ENCODE measurements at places on chromosomes 12 and 14.

GRCh38 chr12:78392918-78393317, 471.7 kb upstream of the SYT1 start:
- peak; percentile 65 for DNase-seq

DNA sequence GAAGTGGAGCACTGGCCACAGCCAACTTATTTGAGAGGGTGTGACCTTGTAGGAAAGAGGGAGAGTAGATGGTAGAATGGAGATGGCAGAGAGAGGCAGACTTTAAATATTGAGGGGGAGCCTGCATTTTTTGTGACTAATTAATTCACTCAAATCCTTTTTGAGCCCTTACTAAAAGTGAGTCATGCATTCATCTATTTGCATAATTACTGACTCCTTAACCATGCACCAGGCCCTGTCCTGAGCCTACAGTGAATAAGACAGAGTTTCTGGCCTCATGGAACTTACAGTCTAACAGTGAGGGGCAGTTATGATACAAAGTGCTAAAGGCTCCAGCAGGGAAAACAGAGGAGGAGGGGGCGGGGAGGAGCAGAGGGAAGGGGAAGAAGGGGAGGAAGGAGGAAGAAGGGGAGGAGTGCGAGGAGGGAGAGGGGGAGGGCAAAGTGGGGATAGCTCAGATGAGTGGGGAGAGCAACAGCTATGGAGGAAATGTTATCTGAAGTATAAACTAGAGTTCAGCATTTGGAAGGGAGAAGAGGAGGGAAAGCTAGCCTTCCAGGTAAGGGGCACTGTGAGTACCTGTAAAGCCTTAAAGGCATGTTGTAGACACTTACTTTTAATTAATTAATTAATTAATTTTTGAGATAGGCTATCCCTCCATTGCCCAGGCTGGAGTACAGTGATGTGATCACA, 7.5 kb upstream of the CTDSP2 start:
- DNase-seq = peak; percentile 54

DNA sequence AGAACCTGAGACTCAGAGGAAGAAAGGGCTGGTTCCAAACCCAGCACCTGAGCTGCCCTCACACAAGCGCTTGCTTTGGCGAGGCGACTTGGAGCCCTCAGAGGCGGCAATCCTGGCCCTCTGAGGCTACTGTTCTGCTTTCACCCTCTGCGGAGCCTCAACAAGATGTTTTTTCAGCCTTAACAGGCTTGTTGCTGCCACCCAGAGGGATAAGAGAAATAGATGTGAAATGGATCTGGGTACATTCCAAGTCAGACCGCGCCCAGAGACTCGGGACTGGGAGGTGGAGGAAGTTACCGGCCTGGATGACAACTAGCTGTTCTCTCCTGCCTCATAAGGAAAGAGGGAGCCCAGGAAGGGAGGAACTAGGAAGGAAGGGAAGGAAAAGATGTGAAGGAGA, 89.6 kb downstream of the TTC7B start:
- no peak for DNase-seq

GRCh38 chr12:89384050-89384758, 31.9 kb upstream of the DUSP6 start:
- peak; percentile 93 for DNase-seq

DNA sequence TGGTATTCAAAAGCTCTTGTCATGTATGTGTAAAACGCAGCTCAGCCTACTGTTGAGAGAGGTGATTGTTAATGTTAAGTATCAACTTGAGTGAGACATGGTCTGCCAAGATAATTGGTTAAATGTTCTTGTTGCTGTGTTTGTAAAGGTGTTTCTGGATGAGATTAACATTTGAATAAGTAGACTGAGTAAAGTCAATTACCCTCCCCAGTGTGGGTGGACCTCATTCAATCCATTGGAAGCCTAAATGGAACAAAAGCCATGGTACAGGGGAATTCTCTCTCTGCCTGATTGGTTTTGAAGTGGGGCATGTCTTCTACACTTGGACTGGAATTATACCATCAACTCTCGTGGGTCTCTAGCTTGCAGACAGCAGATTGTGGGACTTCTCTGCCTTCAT, 63.8 kb upstream of the RERGL start:
- DNase-seq = no peak

DNA sequence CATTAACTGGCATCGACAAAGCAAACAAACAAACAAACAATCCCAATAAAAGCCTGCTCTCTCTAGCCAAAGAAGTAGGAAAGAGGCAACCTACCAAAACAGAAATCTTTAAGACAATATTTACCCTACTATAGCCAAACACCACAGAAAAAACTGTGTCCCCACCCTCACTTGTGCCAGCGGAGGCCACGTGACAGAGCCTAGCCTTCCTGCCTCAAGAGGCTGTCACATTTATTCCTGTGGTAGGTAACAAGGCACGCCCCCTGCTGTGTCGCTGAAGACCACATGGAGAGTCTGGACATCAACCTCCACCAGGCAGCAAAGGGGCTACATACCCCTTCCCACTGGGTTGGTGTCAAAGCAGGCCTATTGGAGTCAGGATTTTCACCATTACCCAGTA, 148.1 kb downstream of the LMNTD1 start:
- no peak for DNase-seq

DNA sequence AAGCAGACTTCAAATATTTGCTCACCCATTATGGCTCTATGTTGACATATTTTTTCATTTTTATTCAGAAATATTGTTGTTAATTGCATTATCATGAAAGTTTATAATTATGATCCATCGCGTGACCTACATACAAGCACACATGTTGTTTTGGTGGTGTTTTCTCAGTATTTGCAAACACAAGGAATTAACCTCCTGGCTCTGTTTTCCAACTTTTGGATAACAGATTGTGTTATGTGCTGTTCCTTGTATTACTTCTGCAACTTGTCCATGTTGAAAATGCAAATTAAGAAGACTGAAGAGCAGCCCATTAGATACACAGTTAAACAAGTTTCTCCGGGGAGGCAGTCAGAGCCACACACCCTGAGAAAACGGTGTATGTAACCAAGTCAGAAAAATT, 201.2 kb downstream of the SEC23A start:
- no peak for DNase-seq

DNA sequence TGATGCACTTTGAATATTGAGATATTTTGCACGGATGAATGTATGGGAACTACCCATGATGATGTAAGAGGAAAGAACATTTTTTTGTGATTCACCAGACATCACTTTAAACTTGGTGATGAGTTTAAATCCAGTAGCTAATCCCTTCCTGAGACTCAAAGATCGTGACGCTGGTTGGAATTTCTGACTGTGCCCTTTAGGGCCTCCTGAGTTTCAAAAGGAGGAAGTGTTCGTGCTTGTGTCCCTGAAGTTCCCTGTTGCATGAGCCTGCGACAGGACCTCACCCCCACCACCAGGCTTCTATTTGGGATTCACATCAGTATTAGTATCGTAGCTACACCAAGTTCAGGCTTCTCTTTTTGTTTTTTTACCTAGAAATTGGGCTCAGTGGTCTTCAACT, 18.6 kb upstream of the RIN3 start:
- DNase-seq = peak; percentile 96

DNA sequence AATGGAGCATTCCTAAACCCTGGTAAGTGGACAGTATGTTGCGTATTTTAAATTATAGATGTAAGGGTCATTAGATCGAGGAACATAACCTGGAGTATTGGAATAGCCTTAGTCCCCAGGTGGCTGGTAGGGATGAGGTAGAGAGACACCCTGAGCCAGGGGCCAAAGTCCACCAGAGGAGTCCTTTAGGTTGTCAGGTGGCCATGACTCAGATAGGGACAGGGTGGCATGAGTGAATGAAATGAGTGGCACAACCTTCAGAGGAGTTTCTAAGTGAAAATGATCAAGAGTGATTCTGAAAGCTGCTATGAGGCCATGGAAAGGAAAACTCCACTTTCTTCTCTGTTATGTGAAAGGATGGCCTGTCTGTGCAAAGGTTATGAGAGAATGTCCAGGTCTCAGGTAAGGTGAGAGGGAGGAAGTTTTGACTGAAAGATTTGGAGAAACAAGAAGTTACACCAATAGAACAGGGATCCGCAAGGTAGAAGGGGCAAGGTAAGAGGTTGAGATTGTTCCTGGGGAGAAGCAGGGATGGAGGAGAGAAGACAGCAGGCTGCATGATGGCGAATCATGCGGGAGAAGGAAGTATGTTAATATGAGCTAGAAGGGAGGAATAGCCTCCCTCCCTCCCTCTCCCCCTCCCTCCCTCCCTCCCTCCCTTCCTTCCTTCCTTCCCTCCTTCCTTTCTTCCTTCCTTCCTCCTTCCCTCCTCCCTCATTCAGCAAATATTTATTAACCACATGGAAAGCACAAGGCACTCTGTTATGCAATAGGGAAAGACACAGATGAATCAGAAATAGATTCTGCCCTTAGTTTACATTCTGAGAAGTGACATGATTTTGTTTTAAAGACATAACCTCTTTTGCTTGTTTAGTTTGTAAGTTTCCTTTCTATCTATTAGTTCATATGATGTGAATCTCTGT, 14.0 kb upstream of the RIPK3 start:
- peak; percentile 86 for DNase-seq

- peak; percentile 15 for DNase-seq
Measured at GRCh38 chr12:70393787-70394499, 27.9 kb downstream of the KCNMB4 start.

DNA sequence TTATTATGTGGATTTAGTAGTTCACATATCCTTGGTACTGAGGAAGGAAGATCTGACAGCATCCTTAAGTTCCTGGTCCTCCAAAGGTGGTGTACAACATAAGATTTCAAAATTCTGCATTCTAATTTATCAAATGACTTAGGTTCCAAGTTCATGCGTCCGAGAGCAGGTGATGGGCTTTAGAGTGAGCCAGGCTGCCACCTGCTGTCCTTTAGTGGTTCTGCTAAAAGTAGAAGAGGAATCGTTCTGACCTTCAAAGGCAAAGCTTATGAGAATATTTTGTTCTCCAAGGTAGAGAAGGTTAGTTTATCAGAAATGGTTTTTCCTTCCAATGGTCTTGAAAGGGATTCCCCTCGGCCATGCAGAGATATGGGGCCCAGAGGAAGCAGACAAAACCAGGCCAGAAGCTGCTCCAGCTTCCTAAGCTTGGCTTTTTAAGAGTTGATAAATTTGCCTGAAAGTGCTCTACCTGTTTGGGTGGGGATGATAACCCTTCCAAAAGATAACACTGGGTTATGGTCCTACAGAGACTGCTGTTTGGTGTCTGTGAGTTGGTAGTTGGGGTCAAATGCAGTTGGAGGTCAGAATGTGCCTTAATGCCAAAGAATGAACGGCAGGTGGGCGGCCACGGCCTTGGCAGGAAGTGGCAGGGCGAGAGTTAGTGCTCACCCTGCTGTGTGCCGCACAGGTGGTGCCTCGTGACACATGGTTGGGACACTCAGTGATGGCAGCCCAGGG, 29.1 kb upstream of the LRTM2 start:
- peak; percentile 50 for DNase-seq

GRCh38 chr12:83796531-83796930, 1109.8 kb downstream of the TMTC2 start:
- DNase-seq = no peak

Data from HCEC 1CT (cell line).